Activated B cell treated with CpG ODN at 0.5 μM for 24 hours (primary cell): ENCODE measurements at places on chromosomes 6 and 20. TPM values are rescaled to one million over a fixed set of nuclear protein-coding genes. Genes with fewer than 3 reads are reported as not detected.

GRCh38 chr6:167735084-167735950 is 91.4 kb upstream of the AFDN start:
- H3K4me3 ChIP-seq, result no peak overlapping the region
- peaks cover 13% of the 10 kb centered on the region for H3K27me3 ChIP-seq
- no peak for DNase-seq
- peaks cover 4% of the 10 kb centered on the region for H3K4me1 ChIP-seq
- no peak overlapping the region for H3K27ac ChIP-seq

DNA sequence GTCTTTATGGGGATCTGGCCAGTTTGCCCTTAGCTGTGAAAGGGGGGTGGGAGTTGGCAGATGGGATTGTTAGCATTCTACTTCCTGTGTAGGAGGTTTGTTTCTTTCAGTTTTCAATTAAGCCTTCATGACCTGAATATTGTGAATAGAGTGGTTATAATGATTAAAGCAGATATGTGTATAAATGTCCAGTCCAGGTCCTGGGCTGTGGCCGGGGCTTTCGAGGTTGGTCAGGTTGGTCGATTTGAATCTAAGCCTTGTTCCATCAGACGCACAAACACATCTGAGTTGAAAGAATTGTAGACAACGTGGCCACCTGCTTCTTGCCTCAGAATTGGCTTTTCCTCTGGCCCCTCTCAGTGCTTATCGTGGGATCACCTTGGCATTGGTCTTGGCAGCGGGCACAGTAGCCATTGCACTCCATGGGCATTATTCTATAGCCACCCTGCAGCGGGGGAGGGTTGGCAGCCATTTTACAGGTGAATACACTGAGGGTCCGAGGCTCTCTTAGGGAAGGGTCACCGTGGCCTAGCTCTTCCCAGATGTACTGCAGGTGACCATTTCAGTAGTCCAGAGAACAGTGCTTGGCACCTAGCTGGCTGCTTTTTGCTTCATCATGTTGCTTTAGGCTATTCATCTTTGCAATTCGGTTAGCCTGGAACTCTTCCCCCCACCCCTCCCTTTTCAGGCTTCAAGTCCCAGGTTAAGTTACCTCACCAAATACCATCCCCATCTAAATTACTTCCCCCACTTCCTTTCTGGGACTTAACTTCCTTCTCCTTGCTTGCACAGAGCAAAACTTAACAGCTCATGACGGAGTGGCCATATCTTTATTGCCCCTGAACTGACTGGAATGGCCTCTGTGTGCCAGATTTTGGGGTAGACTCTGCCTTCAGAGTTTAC is 1.1 kb downstream of the RNF114 start:
- H3K4me3 ChIP-seq, result peak overlapping the region; percentile 97
- peak overlapping the region; percentile 86 for H3K27ac ChIP-seq
- DNase-seq, result no peak
- H3K4me1 ChIP-seq, result peaks cover 61% of the 10 kb centered on the region
- no peaks in the 10 kb centered on the region for H3K27me3 ChIP-seq

GRCh38 chr6:157443066-157443800 is 62.2 kb downstream of the ZDHHC14 start:
- H3K4me3 ChIP-seq, result no peak overlapping the region
- no peak for DNase-seq
- peak overlapping the region; percentile 48 for H3K27ac ChIP-seq
- H3K4me1 ChIP-seq, result peaks cover 9% of the 10 kb centered on the region

GRCh38 chr6:95240514-95240913 is 336.8 kb upstream of the MANEA start:
- no peaks in the 10 kb centered on the region for H3K4me1 ChIP-seq
- no peak overlapping the region for H3K4me3 ChIP-seq
- no peaks in the 10 kb centered on the region for H3K36me3 ChIP-seq
- H3K27me3 ChIP-seq, result no peaks in the 10 kb centered on the region

DNA sequence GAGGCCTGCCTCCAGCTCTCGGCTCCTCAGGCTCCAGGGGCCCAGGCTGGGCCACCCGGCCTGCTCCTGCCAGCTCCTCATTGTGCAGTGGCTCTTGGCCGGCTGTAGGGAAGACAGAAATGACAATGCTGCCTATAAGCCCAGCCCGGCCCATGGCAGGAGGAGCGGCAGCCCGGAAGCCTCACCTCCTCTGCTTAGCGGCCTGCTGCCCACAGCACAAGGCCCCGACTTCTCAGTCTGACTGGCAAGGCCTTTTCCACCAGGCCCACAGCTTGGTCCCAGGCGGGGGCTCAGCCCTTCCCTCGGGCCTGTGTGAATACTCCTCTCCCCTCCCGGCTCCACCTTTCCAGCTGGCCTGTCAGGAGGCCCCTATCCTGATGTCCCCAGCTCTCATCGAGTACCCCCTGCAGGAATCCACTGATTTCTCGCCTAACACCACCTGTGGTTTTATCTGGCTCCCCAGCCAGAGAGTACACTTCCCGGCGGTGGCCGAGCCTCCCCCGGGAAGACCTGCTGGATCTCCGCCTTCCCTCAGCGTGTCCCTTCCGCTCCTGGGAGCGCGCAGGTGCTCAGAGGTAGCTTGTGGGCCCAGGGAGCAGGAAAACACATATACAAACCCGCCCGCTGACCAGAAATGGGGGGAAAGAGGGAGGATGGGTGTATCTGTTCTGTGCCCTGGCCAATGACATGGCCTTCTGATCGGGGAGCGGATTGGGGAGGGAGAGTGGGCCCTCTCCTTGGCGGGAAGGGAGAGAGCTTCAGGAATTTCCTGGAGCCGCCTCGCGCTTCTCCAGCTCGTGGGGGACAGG is 963 bp downstream of the DDRGK1 start:
- H3K36me3 ChIP-seq, result peaks cover 35% of the 10 kb centered on the region
- H3K4me3 ChIP-seq, result peak overlapping the region; percentile 97
- H3K4me1 ChIP-seq, result peaks cover 18% of the 10 kb centered on the region
- DNase-seq, result no peak
- peak overlapping the region; percentile 94 for H3K27ac ChIP-seq

DNA sequence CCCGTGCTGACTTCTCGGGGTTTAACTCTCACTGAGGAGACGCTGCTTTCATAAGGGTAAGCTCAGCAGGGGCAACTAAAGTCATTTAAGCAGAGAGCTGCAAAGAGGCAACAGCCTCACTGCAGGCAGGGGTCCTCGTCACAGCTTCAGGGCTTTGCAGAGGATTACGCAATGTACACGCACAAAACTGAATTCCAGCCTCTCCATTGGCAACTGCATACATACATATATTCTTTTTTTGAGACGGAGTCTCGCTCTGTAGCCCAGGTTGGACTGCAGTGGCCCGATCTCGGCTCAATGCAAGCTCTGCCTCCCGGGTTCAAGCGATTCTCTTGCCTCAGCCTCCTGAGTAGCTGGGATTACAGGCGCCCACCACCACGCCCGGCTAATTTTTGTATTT is 2.4 kb downstream of the GMEB2 start:
- H3K36me3 ChIP-seq, result peaks cover 20% of the 10 kb centered on the region
- no peak for DNase-seq
- peaks cover 26% of the 10 kb centered on the region for H3K4me1 ChIP-seq
- H3K27ac ChIP-seq, result no peak overlapping the region
- H3K27me3 ChIP-seq, result no peaks in the 10 kb centered on the region
- peak overlapping the region; percentile 24 for H3K4me3 ChIP-seq

GRCh38 chr20:45258259-45258658 is 3.9 kb upstream of the SLPI start:
- no peaks in the 10 kb centered on the region for H3K36me3 ChIP-seq
- no peak overlapping the region for H3K4me3 ChIP-seq
- no peak for DNase-seq
- no peaks in the 10 kb centered on the region for H3K4me1 ChIP-seq

DNA sequence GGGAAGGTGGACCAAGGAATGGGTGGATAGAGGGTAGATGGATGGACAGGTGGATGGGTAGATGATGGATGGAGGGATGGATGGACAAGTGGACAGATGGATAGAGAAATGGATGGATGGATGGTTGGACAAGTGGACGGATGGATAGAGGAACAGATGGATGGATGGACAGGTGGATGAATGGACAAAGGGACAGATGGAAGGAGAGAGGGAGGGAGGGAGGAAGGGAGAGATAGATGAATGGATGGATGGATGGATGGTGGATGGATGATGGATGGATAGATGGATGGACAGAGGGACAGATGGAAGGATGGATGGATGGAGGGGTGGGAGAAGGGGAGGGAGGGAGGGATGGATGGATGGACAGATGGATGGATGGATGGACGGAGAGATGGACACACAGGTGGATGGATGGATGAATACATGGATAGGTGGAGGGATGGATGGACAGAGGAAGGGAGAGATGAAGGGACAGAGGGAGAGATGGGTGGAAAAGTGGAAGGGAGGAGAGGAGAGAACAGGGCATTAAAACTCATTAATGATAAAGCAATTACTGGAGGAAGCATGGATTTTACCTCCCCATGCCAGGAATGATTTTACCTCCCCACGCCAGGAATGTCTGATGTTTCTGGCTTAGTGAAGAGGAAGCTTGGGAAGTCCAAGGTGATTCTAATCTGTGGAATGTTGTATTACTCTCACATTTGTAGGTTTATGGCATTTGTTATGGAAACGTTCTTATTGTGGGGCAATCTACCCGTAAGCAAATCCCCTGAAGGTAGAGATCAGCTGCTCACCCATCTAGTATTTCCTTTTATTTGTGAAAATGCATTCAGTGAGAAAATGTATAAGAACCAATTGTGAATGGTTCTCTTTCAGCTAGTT is 383.3 kb downstream of the TAF4 start:
- H3K27me3 ChIP-seq, result no peaks in the 10 kb centered on the region
- H3K36me3 ChIP-seq, result no peaks in the 10 kb centered on the region
- H3K4me1 ChIP-seq, result no peaks in the 10 kb centered on the region
- H3K4me3 ChIP-seq, result no peak overlapping the region

DNA sequence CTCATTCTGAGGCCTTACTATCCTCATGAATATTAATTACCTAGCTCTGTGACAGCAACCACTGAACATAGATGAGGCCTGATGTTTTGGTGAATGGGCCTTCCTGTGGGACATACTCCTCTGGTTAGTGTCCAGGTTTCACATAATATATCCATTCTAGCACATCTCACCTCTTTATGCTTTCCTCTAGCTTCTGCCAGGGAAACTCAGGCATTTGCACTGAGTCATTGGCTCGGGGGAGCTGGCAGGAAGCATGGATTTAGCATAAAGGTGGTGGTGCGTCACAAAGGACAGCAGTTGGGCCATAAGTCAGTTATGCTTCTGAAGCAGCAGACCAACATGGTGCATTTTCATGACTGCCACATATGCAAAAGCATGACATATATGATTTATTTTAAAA is 37.5 kb upstream of the TMEM170B start:
- H3K4me1 ChIP-seq, result peaks cover 5% of the 10 kb centered on the region
- no peak for DNase-seq
- H3K27ac ChIP-seq, result no peak overlapping the region
- peaks cover under 1% of the 10 kb centered on the region for H3K27me3 ChIP-seq
- H3K36me3 ChIP-seq, result no peaks in the 10 kb centered on the region

GRCh38 chr6:157762636-157763035 is 60.4 kb upstream of the SNX9 start:
- H3K27ac ChIP-seq, result peak overlapping the region; percentile 99
- no peak for DNase-seq
- peak overlapping the region; percentile 74 for H3K4me3 ChIP-seq
- H3K4me1 ChIP-seq, result peaks cover 96% of the 10 kb centered on the region
- no peaks in the 10 kb centered on the region for H3K27me3 ChIP-seq

DNA sequence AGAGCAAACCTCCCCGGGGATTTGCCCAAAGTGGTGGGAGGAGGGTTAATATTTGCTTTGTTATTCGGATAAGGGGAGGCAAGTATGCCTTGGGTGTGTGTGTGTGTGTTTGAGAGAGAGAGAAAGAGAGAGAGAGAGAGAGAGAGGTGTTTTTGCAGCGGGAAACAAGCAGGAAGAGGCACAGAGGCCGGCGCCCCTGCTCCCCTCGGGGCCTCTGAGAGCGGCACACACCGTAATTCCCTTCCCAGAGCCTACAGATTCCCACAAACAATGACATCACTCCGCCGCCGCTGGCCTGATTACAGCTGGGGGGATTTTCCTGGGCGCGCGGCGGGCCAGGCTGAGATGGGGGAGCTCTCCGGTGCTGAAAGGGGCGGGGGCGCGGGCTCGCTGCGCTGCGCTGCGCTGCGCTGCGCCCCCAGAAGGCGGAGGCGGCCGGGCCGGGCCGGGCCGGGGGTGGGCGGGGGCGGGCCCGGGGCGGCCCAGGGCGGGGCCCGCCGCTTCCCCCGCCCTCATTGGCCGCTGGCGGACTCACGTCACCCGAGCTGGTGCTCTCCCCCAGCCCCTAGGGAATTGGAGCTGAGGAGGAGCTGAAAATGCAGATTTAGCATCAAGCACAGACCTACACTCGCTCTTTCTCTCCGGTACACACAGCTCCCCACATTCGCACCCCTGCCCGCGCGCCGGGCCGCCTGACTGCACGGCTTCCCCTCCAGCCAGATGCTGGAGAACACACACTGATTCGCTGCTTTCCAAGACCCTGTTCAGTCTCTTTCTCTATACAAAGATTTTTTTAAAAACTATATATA is at the start of gene PCSK2:
PCSK2 (plus strand) TSS at position 631 of the 809 bp plus-strand sequence. CDS start 266 bp downstream, outside the sequence.
- no peak within 1 kb of the TSS for H3K27ac ChIP-seq
- peaks cover 6% of the 10 kb centered on the region for H3K4me1 ChIP-seq
- no peaks in the 10 kb centered on the region for H3K36me3 ChIP-seq
- DNase-seq, result no peak

- no peak overlapping the region for H3K4me3 ChIP-seq
- peaks cover 11% of the 10 kb centered on the region for H3K4me1 ChIP-seq
- H3K27me3 ChIP-seq, result peaks cover 4% of the 10 kb centered on the region
- H3K36me3 ChIP-seq, result no peaks in the 10 kb centered on the region
- DNase-seq, result no peak
Measured at GRCh38 chr20:23248461-23248882, 102.1 kb upstream of the NXT1 start.

DNA sequence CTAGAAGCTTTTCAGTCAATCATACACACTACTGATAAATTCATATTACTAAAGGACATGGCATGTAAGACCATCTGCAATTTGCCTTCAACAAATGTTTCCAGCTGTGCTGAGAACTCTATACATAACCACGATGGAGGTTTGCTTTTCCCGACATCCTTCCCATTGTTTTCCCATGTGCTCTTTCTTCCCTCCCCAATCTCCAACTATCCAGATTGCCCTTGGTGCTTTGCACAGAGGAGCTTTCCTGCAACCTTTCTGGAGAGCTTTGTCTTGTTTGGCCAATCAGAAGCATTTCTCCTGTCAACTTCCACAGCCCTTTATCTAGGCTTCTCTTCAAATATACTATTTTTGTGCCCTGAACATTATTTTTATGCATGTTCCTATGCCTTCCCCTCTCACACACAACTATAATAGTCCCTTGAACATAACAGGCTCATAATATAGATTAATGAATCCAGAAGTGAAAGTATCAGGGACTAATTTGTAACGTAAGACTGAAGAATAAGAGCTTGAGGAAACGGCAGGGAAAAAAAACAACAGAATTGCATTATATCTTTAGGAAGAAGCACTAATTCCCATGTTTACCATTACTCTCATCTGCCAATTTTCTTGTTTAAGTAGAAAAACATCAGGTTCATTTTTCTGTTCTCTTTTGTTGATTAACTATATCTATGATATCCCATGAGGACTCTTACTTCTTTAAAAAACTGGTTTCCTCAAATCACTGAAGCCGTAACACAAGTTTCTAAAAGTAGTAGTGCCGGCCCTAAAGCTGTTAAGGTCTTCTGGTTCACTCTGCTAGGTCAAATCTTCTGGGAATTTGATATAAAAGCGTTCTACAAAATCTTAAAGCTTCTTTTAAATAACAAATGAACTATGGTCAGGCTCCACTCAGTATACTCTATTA is 20.1 kb downstream of the SMLR1 start:
- H3K4me1 ChIP-seq, result peaks cover 34% of the 10 kb centered on the region
- peaks cover 4% of the 10 kb centered on the region for H3K36me3 ChIP-seq

- H3K36me3 ChIP-seq, result peaks cover 8% of the 10 kb centered on the region
- H3K4me3 ChIP-seq, result peak within 1 kb of the TSS; percentile 96
- DNase-seq, result peak; percentile 34
- H3K4me1 ChIP-seq, result peaks cover 50% of the 10 kb centered on the region
- no peaks in the 10 kb centered on the region for H3K27me3 ChIP-seq
Measured at GRCh38 chr6:72621291-72622093, at the start of gene KCNQ5. KCNQ5 (plus strand) TSS chr6:72622064.

The BPI gene
- total RNA-seq, result not detected in 2 replicates

The HDDC2 gene
- 53.1 and 55.8 TPM in 2 replicates for total RNA-seq

The GSTA2 gene
- total RNA-seq, result not detected in 2 replicates

The LY6G6F gene
- total RNA-seq, result not detected in 2 replicates

The OPRL1 gene
- 1.3 and 1.4 TPM in 2 replicates for total RNA-seq
